ENCODE measurements at places on chromosomes 6 and 20.

- DNase-seq: no peak
Measured at GRCh38 chr20:58649288-58650180, 1.5 kb upstream of the STX16 start.

- no peak for DNase-seq
Measured at GRCh38 chr6:136084403-136084802, 165.7 kb downstream of the MTFR2 start.

GRCh38 chr20:7714549-7714948 is 225.7 kb downstream of the HAO1 start:
- no peak for DNase-seq

- DNase-seq: no peak
Measured at GRCh38 chr6:56807326-56807988, 147.4 kb upstream of the BEND6 start.

DNA sequence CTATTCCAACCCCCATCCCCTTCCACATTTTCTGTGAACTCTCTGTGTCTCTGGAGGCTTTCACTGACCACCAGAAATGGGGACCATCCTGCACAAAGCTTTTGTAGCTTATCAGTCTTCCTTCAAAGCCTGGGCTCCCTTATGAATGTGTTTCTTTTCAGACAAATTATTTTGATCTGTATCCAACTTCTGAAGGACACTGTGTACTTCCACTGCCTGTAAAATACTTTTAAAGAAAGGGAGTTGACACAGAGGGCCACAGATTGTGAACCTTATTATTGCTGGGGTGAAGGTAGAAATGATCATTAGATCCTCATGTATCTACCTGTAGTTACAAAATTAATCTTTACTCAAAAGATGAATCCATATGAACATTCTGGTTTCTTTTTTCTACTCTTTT is 135.6 kb downstream of the CARMIL1 start:
- no peak for DNase-seq

DNA sequence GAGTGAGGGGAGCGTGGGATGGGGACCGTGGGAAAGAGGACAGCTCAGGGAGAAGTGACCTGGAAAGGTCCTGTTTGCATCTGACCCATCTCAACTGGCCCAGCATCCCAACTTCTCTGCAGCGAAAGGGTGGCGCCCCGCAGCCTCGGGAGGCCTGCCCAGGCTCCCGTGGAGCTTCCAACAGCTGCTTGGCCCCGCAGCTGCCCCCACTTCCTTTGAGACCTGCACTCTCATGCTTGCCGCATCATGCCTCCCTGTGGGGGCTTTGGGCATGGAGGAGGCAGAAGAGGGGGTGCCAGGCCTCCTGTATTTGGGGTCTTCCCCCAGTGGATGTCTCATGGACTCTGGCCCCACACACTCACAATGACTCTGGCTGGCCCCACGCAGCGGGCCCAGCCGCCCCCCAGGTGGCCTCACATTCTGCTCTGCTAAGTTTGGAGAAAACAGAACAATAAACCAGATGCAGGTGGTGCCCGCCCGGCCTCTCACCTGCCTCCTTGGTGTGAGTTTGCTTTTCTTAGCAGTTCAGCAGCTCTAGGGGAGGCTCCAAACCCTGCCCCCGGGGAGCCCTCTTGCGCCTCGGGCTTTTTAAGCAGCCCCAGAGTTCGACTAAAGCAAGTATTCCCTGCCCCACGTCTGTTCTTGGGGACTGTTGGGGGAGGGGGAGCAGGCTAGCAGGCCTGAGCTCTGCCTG is 40.7 kb downstream of the CPXM1 start:
- no peak for DNase-seq

DNA sequence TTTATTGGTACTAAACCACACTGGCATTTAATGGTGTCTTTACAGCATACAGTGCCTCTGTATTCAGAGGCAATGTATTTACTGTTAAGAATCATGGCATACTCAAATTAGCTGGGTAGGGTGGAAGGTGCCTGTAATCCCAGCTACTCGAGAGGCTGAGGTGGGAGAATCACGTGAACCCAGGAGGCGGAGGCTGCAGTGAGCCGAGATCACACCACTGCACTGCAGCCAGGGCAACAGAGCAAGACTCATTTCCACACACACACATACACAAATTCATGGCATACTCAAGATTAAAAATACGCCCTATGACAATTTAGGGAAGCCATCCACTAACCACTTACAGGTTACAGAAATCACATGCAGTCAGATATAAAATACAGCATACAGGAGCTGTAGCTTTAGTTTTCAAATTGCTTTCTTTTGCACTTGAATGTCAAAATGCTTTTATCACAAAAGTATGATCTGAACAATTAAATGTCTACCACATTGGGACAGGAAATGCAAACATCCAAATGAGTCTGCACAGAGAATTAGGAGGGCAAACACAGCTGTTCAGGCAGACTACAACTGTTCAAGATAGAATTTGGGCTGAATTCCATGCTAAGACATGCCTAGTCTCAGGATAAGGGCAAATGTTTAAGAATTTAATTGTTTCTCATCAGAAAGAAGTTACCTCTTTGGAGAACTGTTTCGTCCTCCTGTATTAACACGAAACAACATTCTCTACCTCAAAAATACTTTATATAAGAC is 36.4 kb downstream of the CSNK2A1 start:
- DNase-seq: no peak

- no peak for DNase-seq
Measured at GRCh38 chr20:63043348-63044203, 36.8 kb upstream of the BHLHE23 start.

GRCh38 chr20:10260316-10260715 is 41.7 kb downstream of the SNAP25 start:
- DNase-seq: no peak

DNA sequence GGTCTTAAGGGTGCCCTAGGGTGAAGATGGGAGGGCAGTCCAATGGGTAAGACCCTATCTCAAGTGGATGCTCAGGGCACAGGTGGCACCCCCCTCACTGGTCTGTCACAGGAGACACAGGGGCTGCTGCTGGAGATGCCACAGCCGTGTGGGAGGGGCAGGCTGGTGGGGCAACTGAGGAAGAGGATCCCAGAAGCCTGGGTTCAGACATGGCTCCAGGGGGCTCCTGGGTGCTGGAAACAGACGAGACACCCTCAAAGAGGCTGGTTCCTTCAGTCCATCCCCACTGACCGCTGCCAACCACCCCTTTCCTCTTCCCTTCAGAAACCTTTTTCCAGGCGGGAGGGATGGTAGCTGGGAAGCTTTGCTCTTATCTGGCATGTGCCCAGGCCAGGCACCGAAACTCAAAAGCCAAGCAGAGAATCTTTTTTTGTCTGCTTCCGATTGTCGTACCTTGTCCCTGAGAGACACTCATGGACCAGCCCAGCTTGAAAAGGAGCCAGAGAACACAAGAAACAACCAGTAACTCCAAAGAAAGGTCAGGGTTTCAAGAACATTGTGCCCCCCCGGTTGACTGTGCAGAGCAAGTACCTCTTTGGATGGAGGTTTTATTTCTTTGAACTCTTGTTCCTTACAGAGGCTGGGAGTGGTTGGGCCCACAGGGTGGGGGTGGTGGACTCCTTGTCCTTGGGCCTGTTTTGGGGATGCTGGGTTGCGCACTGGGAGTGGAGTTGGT is 28.5 kb upstream of the EMILIN3 start:
- DNase-seq: no peak

GRCh38 chr20:13723011-13723410 is 61.7 kb downstream of the ESF1 start:
- no peak for DNase-seq

GRCh38 chr20:62938105-62938888 is at the start of gene GID8:
GID8 (plus strand) TSS chr20:62938147; CDS start chr20:62941503, 3,356 bp downstream.
- DNase-seq: no peak

- no peak for DNase-seq
Measured at GRCh38 chr6:144364782-144365181, 79.6 kb downstream of the UTRN start.

- peak; percentile 71 for DNase-seq
Measured at GRCh38 chr6:2790588-2791449, 25.6 kb downstream of the WRNIP1 start.

DNA sequence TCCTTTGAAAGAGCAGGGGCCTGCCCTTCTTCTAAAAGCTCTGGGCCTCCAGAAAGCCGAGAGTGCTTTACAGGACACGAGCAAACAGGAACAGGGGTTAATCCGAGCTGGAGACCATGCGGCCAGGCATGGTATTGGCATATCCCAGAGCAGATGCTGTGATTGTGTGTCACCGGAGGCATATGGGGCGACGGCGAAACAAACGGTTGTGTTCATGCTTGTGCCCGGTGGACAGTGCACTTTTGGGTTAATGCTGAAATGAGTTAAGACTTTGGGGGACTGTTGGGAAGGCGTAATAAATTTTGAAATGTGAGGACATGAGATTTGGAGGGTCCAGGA is 1088.7 kb upstream of the DEFB115 start:
- no peak for DNase-seq

DNA sequence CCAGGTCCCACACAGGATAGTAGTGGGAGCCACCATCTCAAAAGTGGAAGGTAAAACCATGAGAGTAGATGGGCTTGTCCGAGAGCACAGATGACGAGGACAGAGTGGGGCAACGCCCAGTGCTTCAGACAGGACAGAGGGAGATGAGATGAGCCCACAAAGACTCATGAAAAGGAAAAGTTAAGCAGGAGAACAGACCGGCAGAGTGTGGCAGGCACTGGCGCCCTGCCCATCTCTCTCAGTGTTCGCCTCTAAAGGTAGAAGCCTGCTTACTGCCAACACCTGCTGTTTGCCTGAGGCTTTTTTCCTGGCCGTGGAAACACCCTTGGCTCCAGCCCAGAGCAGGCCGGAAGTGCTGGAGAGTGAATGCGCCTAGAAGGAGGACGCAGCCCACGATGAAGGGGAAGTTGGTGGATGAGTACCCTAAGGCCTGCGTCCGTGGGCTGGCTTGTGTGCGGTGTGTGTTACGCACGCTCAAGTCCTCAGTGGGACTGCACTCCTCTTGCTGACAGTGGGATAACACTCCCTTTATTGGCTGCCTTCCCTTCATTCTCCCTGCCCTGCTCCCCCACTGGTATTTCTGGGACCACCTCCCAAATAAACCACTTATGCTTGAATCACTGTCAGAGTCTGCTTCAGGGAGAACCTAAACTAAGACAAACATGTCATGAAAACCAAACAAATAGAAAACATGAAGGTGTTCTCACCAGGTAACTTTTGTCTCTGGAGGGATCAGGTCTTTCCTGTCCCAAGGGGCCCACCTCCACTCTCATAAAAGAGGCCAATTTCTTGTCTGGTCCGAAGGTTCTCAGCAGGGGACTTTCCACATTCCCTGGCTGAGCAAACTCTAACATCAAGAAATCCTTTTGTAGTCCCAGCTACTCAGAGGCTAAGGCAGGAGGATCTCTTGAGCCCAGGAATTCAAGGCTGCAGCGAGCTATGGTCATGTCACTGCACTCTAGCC is 9.1 kb upstream of the FOXP4 start:
- no peak for DNase-seq

GRCh38 chr6:29524444-29525310 is 34.9 kb downstream of the UBD start:
- DNase-seq: no peak

DNA sequence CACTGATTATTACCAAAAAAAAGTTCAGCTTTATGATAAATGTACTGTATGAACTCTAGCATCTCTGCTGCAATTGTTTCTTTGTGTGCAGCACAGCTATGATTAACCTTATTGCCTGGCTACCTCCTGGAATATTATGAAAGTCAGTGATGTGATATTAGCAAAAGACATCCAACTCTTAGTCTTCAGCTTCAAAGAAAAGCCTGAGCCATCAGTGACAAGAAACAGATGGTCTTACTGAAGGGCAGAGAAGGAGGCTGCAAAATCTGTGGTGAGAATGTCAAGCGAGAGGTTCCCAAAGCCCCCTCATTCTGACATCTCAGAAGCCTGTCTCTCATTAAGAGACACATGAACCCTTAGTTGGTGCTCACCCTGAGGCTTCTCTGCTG is 89.4 kb upstream of the TNFAIP3 start:
- no peak for DNase-seq

- DNase-seq: no peak
Measured at GRCh38 chr6:40369891-40370290, 217.3 kb downstream of the LRFN2 start.

DNA sequence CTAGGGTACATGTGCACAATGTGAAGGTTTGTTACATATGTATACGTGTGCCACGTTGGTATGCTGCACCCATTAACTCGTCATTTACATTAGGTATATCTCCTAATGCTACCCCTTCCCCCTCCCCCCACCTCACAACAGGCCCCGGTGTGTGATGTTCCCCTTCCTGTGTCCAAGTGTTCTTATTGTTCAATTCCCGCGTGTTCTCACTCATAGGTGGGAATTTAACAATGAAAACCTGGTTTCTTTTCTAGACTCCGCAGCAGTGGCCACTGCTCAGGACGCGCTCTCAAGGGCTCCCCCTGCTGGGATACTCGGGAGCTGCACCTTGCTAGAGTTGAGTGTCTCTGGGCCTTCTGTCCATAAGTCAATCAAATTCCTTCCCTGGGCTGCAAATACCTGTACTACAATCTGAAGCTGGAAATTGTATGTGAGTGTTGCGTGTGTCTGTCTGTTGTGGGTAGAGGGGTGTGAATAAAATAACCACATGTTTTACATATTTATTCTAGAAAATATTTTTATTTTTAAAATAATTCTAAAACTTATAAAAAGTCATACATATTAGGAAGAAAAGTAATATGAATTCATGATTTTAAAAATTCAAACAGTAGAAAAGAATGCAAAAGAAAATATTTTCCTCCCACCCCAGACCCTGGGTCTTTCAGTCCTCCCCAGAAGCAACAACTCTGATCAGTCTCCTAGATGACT is 8.2 kb upstream of the CEP250 start:
- DNase-seq: peak; percentile 88

DNA sequence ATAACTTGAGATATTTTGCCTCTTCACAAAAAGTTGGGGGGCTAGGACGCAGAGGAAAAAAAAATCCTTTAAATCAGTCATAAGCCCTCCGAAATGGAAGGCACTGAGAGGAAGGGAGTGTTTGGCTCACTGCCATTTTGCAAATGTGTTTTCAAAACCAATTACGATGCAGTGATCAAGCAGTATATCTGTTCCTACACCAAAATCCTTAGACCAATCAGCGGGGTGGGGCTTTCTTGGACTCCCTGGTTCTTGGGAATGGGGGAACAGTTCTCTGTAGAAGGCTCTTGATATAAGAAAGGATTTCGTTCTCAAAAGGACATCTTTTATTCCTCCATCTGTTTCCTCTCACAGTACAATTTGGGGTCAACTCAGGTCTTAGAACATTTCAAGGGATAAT is 478.6 kb upstream of the JARID2 start:
- peak; percentile 55 for DNase-seq

- no peak for DNase-seq
Measured at GRCh38 chr6:166500246-166500645, 86.2 kb downstream of the RAMACL start.

DNA sequence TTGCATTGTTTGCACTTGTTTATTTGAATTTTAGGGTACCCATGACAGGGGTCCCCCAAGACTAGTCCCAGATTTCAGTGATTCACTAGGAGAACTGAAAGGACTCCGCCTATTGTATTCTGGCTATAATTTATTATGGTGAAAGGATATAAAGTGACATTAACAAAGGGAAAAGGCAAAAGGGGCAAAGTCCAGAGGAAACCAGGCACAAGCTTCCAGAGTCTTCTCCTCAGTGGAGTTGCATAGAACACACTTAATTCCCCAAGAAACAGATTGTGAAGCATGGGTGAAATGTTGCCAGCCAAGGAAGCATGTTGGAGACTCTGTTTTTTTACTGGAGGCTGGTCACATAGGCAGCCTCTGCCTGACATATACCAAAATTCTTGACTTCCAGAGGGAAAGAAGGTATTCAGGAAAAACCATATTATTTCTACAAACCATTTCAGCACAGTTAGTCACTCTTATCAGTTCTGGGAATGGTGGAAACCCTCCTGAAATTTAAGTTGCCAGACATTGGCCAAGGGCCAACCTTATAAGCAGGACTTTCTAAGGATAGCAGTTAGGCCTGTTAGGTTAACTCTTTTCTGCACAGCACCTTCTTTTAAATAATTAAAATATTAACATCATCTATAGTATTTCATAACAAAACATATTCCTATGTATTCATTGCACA is 71.8 kb downstream of the FIG4 start:
- DNase-seq: no peak

All from hematopoietic multipotent progenitor cell treated with erythropoietin and hydrocortisone succinate and interleukin-3 and kit ligand, for 17 days (in vitro differentiated cells).